ENCODE measurements at places on chromosomes 16 and 17.

DNA sequence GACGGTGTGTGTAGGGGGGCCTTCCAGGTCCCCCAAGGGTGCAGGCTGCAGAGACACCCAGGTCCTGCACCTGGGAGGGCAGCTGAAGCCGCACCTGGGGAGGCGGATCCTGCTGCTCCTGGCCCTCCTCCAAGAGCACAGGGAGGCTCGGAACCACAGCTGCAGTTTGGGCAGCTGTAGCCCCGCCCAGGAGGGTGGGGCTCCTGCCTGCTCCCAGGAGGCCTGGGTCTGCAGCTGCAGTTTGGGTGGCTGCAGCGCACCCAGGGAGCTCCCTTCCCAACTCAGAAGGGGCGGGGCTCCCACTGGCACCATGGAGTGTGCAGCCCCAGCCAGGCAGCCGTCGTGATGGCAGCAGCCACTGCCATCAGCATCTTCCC lies 69.4 kb upstream of the NKD1 start:
- DNase-seq = no peak

GRCh38 chr16:49534901-49535610 lies 161.5 kb downstream of the C16orf78 start:
- DNase-seq = no peak

- DNase-seq = no peak
Measured at GRCh38 chr17:81429821-81430551, 34.7 kb downstream of the BAHCC1 start.

GRCh38 chr17:31404028-31404949 lies 12.8 kb downstream of the RAB11FIP4 start:
- no peak for DNase-seq

GRCh38 chr16:73066927-73067670 lies 19.2 kb upstream of the ZFHX3 start:
- DNase-seq = no peak

GRCh38 chr17:2964370-2964769 lies 99.0 kb downstream of the OR1D5 start:
- DNase-seq = no peak

GRCh38 chr17:65723431-65724151 lies 162.1 kb upstream of the AXIN2 start:
- DNase-seq = no peak

DNA sequence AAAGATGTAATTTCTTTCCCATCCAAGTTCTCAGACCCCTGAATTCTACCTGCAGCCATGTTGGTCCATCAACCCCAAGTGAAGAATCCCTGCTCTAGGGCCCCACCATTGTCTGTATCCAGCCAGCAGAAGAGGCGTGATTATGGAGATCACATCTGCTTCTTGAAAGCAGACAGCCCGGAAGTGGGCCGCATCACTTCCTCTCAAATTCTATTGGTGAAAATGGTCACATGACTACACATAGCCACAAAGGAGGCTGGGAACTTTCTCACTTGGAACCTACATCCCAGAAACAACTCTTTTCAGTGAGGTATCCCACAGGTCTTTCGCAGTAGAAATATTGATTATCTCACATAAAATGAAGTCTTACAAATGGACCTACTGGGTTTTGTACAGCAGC lies 40.1 kb downstream of the IL4R start:
- no peak for DNase-seq

Data from AG09319 (cell line).